Camera-type eye (tissue), 1 donor: ENCODE measurements at places on chromosomes 11 and 22. TPM values are rescaled to one million over a fixed set of nuclear protein-coding genes. Genes with fewer than 3 reads are reported as not detected.

OR52E5 gene
- total RNA-seq, result not detected

HYLS1 gene
- 5.3 TPM for total RNA-seq

MYEOV gene
- not detected for total RNA-seq

ABCC8 gene
- total RNA-seq, result 10.6 TPM

ADAMTS8 gene
- total RNA-seq, result 6.5 TPM

SLC17A6 gene
- 13.5 TPM for total RNA-seq

HBE1 gene
- total RNA-seq, result 1.5 TPM

CFAP300 gene
- 5.6 TPM for total RNA-seq

PATL1 gene
- total RNA-seq, result 15.5 TPM

FLRT1 gene
- 14.0 TPM for total RNA-seq

TRIM6 gene
- total RNA-seq, result 5.8 TPM

OR5W2 gene
- total RNA-seq, result not detected

ANO9 gene
- total RNA-seq, result 1.4 TPM

SERPING1 gene
- 31.2 TPM for total RNA-seq

ACRV1 gene
- total RNA-seq, result not detected

OR5P2 gene
- total RNA-seq, result not detected

ALG9 gene
- total RNA-seq, result 67.5 TPM

DDIAS gene
- 6.8 TPM for total RNA-seq

MSANTD2 gene
- 36.9 TPM for total RNA-seq

C11orf16 gene
- total RNA-seq, result not detected

OVCH2 gene
- not detected for total RNA-seq

OR6A2 gene
- total RNA-seq, result 0.55 TPM

MMP12 gene
- not detected for total RNA-seq

SLC6A5 gene
- total RNA-seq, result 0.99 TPM

KREMEN1 gene
- 38.2 TPM for total RNA-seq

LARGE2 gene
- total RNA-seq, result 3.8 TPM

HPX gene
- total RNA-seq, result 2.8 TPM

CNGA4 gene
- 0.27 TPM for total RNA-seq

PGA4 gene
- 1.1 TPM for total RNA-seq

VPREB1 gene
- 0.66 TPM for total RNA-seq

NAALAD2 gene
- 29.7 TPM for total RNA-seq

VWA5A gene
- 23.7 TPM for total RNA-seq

SLC22A8 gene
- total RNA-seq, result 8.5 TPM

SCN4B gene
- 5.9 TPM for total RNA-seq

APOBEC3C gene
- total RNA-seq, result 4.5 TPM

PRR33 gene
- 0.16 TPM for total RNA-seq

CHEK2 gene
- 16.0 TPM for total RNA-seq
